ENCODE measurements at places on chromosomes 1 and 21.
A peak's percentile ranks its signal among the peaks of the same experiment; 100 is the strongest.

GRCh38 chr1:1925437-1926345 lies 6.6 kb upstream of the TMEM52 start:
- DNase-seq, result no peak

DNA sequence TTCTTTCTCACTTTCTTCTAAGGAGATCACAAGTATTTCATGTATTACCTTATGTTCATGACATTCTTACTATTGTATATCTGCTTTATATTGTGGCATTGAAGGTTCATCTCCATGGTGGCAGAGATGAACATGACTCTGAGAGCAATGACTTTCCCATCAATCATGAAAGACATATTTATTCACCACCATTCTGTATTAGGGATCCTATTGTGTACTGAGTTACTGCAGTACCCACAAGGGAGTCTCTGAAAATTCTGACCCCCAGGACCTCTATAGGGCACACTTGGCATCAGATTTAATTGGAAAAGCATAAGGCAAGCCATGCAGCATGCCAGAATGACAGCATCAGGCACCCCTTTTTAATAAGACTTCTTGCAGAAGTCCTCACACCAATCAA lies 21.9 kb upstream of the C21orf91 start:
- DNase-seq, result no peak

- DNase-seq, result no peak
Observed at GRCh38 chr1:161080441-161081405, 8.6 kb downstream of the NECTIN4 start.

DNA sequence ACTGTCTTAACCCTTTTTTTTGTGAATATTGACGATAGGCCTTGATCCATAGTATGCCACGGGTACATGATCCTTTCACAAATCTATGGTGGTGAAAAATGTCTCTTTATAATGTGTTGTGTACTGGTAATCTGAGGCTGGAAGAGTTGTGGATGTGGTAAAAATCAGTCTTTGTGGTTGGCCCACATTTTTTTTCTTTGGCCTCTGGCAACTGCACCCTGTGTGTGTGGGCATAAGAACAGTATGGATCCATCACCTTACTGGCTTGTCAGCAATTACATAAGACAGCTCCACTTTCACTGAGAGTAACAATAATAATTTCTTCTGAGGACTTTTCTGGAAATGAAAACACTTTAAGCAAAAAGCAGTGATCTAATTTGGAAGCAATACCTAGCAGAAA lies 101.6 kb downstream of the GABPA start:
- DNase-seq, result no peak

- no peak for DNase-seq
Observed at GRCh38 chr1:42937141-42937696, 21.4 kb downstream of the SLC2A1 start.

- DNase-seq, result no peak
Observed at GRCh38 chr1:214445831-214446614, 105.4 kb downstream of the PTPN14 start.

DNA sequence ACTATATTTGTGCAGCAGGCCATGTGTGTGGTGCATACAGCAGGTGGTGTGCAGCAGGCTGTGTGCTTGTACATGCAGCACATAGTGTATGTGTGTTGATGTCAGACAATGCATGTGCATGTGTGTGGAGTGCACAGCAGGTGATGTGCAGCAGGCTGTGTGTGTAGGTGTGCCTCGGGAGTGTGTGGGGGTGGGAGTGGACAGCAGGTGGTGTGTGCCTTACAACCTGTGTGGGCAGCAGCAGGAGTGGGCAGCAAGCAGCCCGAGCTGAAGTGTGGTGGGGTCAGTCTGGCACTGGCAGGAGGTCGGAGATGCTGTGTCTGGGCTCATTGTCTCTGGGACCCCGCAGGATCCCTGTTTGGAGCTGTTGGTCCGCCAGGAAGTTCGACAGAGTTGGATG lies 29.6 kb downstream of the PTPRF start:
- no peak for DNase-seq

- DNase-seq, result no peak
Observed at GRCh38 chr1:74953622-74954021, 180.6 kb upstream of the LHX8 start.

DNA sequence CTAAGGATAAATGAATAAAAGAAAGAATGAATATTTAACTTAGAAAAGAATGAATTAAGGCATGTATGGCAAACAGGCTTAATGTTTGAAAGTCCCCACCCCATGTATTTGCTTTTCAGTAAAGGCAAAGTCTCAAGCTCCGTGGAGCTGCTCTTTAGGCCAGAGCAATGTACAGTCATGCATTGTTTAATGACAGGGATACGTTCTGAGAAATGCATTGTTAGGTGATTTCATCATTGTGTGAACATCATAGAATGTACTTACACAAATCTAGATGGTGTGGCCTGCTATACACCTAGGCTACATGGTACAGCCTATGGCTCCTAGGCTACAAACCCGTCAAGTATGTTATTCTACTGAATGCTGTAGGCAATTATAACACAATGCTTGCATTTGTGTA lies 51.6 kb upstream of the SPATA6 start:
- DNase-seq, result no peak

DNA sequence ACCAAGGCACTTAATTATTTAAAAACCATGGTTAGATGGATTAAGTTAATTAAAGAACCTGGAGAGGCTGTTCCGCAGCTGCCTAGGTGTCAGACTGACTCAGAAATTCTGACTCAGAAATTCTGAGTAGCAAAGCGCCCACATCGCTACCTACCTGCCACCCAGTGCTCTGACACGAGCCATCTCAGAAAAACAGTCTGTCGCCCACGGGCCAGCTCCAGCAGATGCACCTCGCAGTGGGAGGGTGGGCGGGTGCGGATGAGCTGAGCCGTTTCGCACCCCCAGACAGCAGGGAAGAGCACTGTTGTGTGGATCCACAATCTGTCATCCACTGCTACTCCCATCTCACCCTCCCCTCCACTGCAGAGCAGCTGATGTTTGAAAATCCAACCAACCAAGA lies 13.5 kb downstream of the KCNK1 start:
- no peak for DNase-seq

DNA sequence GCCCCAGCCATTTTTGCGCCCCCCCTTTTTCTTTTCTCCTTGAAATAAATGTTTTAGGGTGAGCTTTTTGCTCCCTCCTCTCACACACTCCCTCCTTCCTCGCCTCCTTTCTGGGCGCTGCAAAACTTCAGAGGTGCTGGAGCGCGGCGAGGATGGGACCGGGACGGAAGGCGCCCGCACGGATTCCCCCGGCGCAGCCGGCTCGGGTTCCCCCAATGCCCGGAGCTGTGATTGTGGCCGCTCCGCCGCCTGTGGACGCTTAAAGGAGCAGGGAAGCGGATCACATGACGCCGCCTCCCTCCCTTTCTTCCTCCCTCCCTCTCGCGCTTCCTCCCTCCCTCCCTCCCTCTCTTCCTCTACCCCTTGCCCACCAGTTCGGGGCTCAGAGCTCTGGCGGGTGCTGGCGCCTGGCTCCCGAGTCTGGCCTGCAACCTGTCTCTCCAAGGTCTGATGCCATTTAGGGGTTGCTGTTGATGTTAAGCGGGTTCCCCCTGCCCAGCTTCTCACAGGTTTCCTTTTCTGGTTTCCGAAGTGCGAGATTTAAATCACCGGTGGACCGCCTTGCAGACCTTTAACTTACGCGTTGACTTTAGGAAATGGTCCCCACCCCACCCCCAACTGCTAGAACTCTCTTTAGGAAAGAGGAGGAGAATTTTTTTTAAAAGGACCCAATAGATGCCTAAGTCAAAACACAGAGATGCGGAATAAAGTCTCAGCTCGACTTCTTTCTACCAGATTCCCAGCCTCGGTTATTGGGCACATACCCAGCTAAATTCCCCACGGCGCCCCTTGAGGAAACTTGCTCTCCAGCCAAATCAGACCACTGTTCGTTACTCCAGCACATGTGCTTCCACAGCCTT lies at the start of gene WLS:
TSS of gene WLS (minus strand) at position 235 of the 860 bp plus-strand sequence. CDS start at position 11, 224 bp downstream.
- peak; percentile 31 for DNase-seq

DNA sequence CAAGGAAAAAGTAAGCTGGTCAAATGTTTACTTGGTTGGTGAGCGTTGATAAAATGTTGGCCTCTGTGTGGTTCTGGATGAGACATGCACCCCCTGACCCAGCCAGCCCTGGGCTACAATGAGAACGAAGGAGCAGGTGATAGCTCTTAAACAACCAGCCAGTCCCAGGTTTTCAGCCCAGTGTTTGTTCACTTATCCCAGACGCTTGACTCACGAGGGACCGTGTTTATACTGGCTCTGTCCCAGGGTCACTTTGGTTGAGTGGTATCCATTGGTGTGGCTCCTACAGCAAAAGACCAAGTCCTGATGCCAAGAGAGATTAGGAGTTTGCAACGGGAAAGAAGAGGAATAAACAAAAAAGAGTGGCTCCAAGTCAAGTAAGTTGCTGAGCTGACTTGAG lies 86.9 kb downstream of the KCNJ15 start:
- no peak for DNase-seq

GRCh38 chr1:27152829-27153548 lies 1.9 kb downstream of the SLC9A1 start:
- no peak for DNase-seq

DNA sequence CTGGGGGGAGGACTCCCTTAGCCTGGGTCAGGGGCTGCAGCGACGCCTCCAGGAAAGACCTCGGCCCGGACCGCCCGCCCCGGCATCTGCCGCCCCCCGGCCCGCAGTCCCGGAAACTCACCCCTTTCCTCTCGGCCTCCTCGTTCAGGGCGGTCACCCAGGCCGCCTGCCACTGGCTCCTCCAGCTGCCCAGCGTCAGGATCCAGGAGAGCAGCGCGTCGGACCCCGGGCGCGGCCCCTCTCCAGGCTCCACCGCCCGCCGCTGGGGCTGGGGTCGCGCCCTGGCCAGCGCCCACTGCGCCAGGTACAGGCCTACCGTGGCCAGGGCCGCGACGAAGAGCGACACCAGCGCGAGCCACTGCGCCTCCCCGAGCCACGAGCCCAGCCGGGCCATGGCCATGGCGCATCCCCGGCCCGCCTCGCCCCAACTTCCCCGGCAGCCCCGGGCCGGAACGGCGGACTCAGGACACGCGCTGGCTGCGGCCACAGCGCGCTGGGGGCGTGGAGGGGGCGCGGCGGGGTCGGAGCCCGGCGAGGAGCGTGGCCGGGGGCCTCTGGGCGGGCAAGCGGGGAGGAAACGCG lies 478 bp downstream of the C2CD2 start:
- DNase-seq, result no peak

DNA sequence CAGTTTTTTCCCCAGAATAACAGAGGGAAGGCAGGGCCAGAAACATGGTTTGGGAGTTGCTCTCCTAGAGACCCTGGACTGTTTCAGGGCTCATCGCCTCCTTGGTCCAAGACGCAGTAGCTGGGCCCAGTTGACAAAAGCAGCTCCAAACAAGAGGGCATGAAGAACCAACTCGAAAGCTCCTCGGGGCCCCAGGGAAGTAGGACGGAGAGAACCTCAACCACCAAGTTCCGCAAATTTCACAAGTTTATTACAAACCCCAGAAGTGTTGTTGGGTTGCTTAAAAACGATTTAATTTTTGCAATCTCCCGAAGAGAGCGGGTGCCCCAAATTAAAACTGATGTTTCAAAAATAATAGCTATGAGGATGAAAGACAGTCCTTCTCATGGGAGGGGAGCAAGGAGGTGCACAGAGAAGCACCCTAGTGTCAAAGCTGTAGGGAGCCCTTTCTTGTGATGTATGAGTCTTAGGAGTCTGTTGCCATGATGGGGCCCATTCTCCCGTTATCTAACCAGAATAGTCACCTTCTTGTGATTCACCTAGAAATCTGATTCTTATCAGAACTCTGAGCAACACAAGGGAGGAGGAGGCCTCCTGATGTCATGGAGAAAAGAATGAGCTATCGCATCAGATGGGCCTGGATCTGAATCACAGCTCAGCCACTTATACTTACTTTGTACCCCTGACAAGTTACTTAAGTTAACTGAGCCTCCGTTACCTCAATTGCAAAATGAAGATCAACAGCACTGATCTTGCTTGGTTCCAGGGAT lies 165.7 kb upstream of the IRF2BP2 start:
- no peak for DNase-seq

DNA sequence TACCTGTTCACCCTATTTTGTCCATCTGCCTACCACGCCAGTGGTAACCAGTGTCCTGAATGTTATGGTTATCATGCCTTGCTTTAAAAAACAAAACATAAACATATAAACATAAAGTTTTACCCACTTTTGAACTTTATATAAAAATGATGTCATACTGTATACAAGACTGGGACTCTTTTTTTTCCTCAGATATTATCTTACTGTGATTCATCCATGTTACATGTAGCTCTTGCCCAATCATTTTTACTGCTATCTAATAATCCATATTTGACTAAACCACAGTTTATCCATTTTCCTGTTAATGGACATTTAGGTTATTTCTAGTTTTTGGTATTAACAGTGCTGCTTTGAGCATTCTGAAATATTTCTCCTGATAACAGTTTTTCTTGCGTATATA lies 78.8 kb downstream of the GPR161 start:
- no peak for DNase-seq

DNA sequence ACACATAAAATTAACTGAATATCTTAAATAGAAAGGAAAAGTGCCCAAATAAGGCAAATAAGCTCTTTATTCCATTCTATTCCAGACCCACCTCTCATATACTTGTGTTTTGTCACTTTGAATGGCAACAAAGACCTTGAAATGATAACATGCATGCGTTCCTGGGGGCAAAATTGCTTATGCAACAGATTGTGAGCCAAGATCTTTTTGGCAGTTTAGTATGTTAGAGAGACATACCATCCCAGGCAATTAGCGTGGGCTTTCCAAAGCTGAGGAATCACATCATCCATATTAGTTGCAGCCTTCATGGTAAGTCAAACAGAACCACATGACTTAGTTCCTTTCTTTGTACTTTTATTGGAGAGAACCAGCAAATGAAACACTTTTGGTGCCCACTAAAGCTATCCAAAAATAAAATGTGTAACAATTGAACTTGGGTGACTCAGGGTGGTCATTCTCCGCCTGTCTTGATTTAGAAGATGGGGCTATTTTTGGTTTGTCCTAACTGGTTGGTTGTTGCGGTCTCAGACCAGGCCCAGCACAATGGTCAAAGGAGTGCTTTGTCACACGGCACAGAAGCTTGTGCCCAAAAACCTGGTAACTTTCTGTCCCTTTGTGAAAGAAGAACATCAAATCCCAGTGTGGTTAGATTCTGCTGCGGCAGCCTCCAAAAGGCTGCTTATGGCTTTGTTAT lies 68.7 kb upstream of the ATF3 start:
- no peak for DNase-seq

DNA sequence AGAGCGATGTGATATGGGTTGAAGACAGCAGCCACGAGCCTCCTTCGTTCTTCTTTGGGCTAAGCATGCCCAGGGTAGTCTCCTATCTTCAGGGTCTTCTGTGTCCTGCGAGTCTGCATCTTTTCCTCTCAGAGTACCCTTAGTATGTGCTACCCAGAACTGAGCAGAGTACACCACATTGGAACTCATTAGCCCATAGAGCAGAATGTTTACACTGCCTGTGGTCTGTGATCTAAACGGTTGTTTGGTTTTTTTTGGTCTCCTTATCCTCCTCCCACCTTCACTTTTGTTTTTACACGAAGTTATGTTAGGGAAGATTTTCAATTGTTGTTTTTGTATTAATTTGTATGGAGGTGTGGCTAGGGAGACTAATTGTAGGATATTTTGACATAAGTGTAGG lies 126.4 kb downstream of the NEK7 start:
- DNase-seq, result no peak

Measured in kidney capillary endothelial cell (primary cell).